ENCODE measurements at places on chromosomes 1 and 21.

GRCh38 chr21:15004721-15005370 is 60.0 kb downstream of the NRIP1 start:
- no peak for DNase-seq

DNA sequence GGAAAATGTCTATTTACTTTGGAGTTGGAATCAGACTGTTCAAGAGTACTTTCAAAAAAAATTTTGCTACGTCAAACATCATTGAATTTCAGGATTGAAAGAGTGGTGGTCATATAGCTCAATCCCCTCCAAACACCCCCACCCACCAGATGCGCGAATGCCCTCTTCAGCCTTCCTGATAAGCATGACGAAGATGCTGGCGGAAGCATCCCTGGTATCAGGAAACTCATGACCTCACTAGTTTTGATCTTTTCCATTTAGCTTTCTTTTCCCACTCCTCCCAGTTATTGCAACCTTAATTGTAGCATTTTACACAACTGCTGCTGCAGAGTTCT is 104.4 kb downstream of the LEPR start:
- no peak for DNase-seq

DNA sequence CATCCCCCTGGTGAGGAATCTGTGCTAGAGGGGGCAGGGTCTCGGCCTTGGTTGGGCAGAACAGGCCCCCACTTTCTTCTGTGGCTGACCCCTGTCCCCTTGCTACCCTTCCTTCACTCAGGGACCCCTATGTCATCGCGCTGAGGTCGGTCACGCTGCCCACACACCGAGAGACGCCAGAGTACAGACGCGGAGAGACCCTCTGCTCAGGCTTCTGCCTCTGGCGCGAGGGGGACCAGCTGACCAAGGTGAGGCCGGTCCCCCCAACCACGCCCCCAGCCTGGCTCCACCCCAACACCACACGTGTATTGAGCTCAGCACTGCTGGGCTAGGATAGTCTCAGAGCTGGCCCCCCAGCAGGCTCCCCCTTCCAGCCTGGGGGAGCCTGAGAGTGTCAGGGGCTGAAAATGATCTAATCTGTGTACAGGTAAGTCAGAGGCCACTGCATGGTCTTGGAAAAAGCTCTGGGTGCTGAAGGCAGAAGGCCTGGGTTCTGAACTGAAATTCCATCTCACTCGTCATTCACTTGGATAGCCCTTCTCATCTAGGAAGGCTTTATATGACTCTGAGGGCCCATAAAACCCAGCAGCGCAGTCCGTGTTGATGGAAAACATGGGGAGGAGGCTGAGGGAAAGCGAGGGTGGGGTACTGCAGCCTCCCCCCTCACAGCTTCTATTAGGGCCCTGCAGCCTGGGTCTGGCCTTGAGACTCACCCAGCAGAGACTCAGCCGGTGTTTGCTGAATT is 15.3 kb downstream of the FAM151A start:
- DNase-seq, result no peak

- DNase-seq, result no peak
Observed at GRCh38 chr1:89911191-89911991, 83.5 kb upstream of the ZNF326 start.

GRCh38 chr1:234004591-234004990 is 100.1 kb downstream of the SLC35F3 start:
- no peak for DNase-seq

GRCh38 chr21:39645331-39645730 is 32.6 kb downstream of the B3GALT5 start:
- DNase-seq, result no peak

DNA sequence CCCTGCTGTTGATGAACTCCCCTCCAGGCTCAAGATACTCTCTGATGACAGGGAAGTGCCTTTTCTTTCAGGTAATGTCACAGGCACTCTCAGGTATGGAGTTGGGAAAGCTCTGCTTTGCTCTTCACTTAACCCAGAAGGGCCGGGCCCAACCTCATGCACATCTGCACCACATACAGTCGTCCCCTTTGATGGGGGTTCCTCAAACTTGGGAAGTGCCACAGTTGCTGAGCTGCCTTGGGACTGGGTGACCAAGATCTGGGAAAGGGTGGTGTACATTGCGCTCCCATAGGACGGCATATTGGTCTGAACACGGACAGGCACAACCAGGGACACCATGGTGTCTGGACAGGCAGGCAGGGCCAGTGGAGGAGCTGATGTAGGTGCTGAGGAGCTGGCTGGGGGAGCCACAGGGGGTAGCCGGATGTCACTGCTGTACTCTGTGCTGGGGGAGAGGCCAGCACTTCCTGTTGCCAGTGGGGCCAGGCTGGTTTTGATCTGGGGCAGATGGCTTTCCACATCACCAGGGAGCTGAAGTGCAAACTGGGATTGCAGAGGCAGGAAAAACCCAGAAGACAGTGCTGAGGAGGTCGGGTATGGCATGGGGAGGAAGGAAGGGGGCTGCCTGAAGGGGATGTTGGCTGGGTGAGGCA is 96.2 kb upstream of the EDN2 start:
- no peak for DNase-seq

GRCh38 chr1:47225430-47226100 is 6.5 kb downstream of the TAL1 start:
- DNase-seq, result no peak

- DNase-seq, result no peak
Observed at GRCh38 chr1:29343908-29344307, 107.6 kb downstream of the PTPRU start.

DNA sequence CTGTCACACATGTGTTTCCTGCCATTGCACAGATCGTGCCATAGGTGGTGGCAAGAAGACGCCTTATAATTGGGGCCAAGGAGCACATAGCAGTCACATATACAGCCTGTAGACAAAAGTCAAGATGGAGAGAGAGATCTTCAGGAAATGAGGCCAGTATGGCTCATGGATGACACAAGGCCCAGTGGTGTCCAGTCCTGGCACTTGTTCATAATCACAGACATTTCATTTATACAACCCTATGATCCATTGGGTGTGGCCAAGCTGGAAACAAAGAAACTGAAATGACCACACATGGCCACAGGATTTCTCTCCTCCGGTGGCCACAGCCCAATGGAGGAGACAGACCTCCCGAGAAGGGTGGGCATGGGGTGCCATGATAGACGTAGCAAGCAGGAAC is 78.5 kb upstream of the KAZN start:
- DNase-seq, result no peak

- no peak for DNase-seq
Observed at GRCh38 chr1:224704107-224704735, 88.1 kb downstream of the CNIH3 start.

DNA sequence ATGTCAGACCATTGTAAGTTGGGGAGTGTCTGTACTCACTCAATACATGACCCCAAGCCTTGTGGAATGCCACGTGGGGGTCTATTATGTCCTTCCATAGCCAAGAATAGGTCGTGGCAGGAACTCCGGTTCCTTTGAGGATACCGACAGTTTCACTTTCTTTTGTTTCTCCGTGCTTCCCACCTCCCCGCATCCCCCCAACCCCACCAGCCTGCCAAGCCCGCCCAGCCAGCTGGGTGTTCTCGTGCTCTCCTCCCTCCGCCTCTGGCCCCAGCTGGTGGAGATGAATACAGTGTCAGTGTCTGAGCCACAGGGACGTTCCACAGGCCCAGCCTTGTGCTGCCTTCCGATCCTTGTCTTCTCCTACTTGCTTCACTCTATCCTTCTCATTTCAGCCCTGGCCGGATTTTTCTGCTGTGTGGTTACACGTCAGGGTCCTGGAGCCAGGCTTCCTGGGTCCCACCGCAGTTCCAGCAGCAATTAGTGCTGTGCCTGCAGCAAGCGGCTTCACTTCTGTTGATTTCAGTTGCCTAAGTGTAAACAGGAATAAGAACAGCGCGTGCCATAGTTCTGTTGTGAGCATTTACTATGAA is 4.1 kb upstream of the AGTRAP start:
- no peak for DNase-seq

DNA sequence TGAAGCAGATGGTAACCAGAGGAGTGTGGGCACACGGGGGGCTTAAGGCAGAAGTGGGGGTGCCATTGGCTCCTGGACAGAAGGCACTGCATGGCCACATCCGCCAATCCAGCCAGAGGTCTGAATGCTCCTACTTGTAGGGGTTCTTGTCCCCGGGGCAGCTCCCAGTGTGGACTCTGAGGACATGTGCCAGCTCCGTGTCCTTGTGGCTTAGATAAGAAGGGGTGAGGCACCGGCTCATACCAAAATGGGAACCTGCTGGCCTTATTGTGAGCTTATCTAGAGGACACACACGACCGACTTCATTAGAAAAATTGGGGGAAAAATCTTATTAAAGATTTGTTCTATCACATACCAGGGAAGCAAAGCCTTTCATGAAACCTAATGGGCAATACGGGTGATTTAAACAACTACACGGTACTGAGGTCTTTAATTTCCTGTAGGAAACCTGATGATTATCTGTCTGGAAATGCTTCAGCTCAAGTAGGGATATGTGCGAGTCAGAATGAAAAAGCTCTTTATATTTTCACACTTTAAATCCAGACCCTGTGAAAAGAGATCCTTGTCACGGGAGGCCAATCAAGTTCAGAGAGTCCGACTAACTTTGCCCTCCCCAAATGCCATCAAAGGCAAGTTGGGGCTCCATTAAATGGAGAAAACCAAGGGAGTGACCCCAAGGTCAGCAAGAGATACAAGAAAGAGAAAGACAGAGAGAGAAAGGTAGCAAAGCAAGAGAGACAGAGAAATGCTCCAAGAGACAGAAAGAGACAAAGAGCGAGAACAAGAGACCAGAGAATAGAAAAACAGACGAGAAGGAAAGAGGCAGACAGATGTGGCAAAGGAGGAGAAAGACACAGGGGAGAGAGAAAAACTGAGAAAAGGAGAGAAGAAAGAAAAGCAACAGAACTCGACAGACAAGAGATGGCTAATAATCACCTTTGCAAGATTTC is 14.1 kb upstream of the KCNN3 start:
- no peak for DNase-seq

- DNase-seq, result peak; percentile 66
Observed at GRCh38 chr1:235919127-235919832, 52.6 kb upstream of the LYST start.

DNA sequence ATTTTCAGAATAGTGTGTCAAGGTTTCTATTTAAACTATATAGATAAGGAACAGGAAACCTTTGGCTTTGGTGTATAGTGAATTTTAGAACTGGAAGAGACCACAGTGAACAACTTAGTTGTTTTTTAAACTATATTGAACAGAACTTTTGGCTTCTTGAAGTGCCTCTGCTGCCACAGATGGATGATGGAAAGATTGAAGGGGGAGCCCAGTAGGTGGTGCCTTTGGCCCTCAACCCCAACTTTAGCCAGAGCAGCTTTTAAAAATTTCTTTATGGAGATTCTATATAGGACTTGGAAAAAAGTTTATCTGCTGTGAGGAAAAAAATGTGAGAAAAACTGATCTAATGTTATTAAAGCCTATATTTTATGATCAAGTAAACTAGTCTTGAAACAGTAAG is 50.2 kb downstream of the SWT1 start:
- DNase-seq, result no peak

DNA sequence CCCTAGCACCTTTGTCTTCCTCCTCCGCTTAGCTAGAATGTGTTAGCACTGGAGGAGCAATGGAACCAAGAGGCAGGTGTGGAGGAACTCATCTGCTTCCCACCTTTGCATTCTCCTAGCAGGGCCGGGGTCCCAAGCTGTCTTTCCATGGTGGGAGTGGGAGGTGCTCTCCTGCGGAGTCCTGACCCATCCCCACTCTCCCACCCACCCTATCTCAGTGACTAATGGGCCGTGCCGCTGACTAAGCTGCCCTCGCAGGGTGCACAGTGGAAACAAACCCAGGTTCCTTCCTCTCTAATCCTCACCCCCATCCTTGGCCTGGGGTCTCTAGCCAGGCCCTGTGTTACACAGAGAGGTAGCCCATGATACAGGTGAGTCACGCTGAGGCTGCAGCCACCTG is 177.5 kb downstream of the HIVEP3 start:
- DNase-seq, result no peak

- no peak for DNase-seq
Observed at GRCh38 chr1:10209590-10209904, 823 bp upstream of the KIF1B start.

DNA sequence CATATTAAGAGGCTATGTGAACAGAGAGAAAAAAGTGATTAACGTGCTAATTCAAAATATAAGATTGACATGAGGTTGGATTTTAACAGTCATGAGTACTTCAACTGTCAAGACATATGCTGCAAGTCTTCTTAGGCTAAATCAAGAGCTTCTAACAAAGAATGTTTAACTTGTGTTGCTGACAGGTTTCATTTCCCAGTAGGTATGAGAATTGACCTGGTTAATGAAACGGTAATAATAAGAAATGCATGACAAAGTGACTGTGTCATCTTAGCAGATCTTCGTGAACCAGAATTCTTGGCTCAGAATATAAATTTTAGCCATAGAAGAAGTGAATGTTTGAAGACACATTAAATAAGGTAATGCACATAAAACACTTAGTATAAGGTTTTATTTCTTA is 132.6 kb upstream of the PTGFR start:
- DNase-seq, result no peak

GRCh38 chr1:27577504-27578188 is 26.3 kb downstream of the AHDC1 start:
- DNase-seq, result no peak

- no peak for DNase-seq
Observed at GRCh38 chr1:24102961-24103360, 9.0 kb downstream of the MYOM3 start.

DNA sequence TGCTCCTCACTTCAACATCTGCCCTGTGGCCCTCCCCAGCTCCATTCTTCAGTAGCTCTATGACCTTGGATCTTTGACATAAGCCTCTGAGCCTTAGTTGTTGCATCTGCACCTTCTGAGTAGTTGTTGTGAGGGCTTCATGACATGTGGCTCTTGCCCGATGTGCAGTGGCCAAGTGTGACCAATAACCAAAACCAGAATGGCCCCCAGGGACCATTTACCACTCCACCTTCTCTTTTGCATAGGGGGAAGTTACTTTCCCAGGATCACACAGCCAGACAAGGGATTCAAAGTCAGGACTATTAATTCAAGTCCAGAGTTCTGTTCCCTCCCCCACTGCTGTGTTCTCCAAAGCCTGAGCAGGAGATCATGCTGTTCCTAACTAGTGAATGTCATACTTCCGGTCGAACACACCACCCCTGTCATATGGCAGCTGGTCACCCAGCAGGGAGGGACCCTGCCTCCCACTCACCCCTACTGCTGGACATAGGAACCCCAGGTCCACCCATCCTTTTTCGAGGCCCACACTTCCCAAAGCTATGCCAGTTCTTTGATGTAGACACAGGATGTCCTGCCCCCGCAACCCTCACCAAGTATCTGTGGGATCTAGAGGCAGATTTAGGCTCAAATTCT is 4.0 kb downstream of the FGR start:
- no peak for DNase-seq

DNA sequence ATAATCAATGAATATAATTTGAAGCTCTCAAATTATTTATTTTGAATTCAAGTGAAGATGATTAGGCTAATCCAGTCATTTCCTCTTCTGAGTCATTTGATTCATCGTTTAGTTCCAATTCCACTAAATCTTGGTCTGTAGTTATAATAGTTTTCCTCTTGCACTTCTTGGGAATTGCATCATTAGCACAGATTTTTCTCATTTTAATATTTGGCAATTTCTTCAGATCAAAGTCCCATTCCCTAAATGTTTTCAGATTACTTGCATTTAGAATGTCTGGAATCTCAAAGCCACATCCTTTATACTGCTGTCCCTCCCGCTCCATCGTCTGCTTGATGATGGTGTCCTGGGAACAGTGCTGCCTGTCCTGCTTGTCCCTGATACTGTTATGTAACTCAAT is 43.5 kb downstream of the MAST2 start:
- no peak for DNase-seq

- DNase-seq, result no peak
Observed at GRCh38 chr21:46645840-46646239, 10.4 kb downstream of the PRMT2 start.

All from RPMI8226 (cell line).